Activated T-helper 2 cell treated with anti-CD3 and anti-CD28 coated beads, Interferon-gamma antibody, Interleukin-2, Interleukin-4, amounts not matched to agents 10 μg/mL and 5 μg/mL and 100 μg/mL, durations not matched to agents 14 hours and 24 hours and 36 hours (primary cell): ENCODE measurements at places on chromosomes 1 and 21. TPM values are rescaled to one million over a fixed set of nuclear protein-coding genes. Genes with fewer than 3 reads are reported as not detected.

DNA sequence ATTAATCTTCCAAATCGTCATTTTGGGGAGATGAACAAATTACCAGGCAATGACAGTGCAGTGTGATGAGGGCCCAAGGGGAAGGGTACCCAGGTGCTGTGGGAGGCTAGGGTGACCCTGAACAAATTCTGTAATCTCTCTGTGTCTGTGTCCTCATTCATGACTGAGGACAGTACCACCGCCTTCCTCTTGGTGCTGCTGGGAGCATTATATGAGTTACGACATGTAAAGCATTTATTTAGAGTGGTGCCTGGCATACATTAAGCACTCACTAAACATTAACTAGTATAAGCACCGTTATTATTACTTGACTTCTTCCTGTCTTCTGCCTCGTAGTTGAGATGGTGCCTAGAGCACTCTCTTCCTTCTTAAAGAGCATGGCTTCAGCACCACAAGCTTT is 468.2 kb upstream of the VAMP3 start:
- DNase-seq: no peak

DNA sequence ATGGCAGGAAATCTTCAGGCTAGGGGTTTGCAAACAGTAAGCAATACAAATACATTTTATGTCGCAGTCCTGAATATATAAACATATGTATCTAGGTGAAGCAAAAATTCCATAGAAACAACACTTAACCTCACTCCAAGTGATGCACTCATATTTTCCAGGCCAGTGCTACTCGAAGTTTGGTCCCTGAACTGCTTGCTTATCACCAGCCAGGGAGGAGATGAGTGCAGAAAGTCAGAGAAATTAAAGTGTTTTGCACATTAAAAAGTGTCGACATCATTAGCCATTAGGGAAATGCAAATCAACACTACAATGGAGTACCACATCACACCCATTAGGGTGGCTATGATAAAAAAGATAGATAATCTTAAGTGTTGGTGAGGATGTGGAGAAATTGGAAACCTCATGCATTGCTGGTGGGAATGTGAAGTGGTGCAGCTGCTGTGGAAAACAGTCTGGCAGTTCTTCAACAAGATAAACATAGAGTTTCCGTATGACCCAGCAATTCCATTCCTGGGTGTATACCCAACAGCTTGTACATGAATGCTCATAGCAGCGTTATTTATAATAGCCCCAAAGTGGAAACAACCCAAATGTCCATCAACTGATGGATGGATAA is 70.5 kb upstream of the CSF1 start:
- no peak for DNase-seq

DNA sequence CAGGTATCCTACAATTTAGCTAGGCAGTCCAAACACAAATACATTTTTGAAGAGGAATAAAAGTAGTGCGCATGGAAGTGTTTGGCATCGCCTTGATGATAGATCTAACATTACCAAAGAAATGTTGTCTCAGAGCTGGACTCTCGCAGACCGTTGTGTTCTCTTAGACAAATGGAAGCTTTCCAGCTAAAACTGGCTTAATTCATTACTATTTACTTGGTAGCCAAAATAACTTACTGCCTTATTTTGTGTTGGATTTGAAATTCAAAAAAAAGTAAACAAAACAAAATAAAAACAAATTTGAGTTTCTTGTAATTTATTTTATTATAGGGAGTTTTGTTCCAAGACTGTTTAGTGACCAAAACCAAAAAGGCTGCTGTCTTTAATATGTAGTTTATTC is 51.6 kb downstream of the PDE4B start:
- DNase-seq: no peak

- DNase-seq: peak; percentile 14
Observed at GRCh38 chr1:39919545-39919944, 17.8 kb upstream of the MYCL start.

GRCh38 chr1:172211221-172211620 is 209.3 kb upstream of the C1orf105 start:
- DNase-seq: no peak

DNA sequence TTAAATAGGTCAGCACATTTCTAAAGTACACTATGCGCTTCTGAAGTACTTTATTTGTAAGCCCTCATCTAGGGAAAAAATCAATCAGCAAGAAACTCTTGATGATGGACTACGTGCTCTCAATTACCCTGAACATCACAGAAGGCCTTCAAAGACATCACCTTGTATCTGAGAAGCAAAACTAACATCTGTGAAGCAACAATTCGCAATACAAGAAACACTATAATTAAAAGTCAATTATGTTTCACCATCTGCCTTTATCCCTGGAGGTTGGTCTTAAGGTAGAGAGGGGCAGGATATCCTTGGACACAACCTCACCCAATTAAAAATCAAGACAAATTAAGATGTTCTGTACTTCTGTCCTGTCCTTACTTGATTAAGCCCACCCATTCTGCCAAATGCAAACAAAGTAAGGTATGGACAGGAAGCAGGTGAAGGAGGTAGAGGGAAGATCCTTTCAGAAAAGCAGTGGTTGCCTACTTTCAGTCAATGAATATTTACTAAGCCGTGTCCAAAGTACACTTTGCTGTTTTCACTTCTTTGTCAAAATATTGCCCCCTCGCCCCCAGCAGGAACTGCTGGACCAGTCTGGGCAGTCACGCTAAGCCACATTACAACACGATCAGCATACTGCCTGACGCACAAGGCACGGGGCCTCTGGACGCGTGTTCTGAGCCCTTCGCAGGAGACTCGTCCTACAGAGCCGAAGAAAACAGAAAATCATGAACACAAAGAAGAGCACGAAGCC is 887 bp downstream of the SLC19A2 start:
- DNase-seq: no peak

GRCh38 chr1:31058012-31058411 is 7.5 kb downstream of the PUM1 start:
- no peak for DNase-seq

DNA sequence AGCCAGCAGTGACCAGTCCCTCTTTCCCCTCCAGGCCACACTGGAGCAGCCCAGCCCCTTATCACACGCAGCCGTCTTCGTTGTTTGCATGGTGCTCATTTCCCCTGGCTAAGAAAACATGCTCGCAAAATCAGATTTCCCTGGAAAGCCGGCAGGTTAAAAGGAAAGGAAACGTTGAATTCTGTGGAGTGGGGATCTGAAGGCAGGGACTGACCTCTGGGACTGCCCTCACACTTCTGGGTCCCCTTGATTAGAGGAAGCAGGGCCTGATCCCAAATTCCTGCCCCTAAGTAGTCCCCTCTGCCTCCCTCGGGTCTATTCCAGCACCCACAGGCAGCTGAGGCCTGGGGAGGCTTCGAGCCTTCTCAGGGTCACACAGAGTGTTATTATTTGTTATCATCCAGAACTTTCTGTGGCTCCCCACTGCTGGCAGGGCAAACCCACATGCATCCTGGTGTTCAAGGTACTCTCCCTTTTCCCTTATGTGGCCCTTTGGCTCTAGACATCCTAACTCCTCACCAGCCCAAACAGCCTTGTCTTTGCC is 125.2 kb upstream of the ZBTB40 start:
- DNase-seq: no peak

DNA sequence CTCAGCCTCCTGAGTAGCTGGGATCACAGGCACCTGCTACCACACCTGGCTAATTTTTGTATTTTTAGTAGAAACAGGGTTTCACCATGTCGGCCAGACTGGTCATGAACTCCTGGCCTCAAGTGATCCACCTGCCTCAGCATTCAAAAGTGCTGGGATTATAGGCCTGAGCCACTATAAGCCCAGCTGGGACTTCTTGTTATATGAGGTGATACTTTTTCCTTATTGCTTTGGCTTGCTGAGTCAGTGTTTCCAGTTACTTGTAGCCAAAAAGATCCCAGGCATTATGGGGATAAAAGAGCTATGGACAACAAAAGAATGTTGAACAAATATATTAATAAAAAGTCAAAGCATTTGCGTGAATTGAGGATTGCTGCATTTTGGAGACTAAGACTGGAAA is 69.9 kb upstream of the LPGAT1 start:
- no peak for DNase-seq

DNA sequence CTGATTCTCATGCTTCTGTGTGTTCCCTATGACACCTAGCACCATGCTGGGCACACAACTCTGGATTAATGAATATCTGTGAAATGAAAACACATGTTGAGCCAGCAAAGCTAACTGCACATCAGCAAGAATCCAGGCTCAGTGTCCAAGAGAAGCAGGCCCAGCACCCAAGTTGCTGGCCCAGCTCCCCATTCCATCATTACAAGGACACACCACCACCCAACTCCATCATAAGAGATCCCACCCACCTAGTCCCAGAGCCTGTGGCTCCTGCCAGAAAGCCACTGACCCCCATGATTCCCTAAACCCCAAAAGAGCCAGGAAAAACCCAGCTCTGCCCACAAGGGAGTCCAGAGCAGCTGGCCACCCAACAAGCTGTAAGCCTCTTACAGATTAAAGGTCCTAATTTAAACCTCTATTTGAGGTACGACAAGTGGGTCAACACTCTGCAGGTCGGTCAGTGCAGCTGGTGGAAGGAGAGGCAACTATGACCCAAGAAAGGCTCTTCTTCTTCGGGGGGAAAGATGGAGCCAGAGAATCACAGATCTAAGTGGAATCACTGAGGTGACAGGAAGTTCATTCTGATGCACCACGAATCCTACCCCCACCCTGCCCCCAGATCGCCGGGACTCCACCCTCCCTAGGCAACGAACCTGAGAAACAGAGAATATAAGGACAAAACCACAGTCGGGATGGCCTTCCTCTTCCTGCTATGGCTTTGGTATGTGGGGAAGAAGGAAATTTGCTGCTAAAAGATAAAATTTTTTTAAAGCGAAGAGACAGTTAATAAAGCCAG is 58.2 kb downstream of the CD34 start:
- no peak for DNase-seq

GRCh38 chr1:1239227-1239613 is 7.2 kb downstream of the B3GALT6 start:
- DNase-seq: no peak

GRCh38 chr21:34874684-34875513 is 174.2 kb downstream of the RUNX1 start:
- DNase-seq: no peak

- no peak for DNase-seq
Observed at GRCh38 chr1:8731162-8731561, 86.3 kb downstream of the RERE start.

DNA sequence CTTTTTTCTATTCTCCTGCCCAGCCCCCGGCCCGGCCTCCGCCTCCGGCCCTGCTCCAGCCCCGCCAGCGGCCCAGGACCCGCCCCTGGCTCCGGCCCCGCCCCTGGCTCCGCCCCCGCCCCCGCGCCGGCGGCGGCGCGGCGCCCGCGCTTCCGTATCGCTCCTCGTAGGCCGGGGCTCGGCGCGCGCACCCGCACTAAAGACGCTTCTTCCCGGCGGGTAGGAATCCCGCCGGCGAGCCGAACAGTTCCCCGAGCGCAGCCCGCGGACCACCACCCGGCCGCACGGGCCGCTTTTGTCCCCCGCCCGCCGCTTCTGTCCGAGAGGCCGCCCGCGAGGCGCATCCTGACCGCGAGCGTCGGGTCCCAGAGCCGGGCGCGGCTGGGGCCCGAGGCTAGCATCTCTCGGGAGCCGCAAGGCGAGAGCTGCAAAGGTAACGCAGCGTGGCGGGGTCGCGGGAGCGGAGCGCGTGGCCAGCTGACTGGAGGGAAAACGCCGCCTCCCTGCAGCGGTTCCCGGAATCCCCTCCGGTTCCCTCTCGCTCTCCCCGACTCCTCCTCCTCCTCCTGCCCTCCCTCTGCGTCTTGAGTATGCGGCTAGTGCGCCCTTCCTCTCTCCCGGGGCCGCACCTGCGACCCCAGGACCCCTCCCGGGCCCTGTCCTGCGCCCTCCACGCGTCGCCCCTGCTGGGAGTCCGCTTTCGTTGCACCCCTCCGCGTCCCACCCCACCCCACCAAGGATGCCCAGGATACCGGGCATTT is at the start of gene IFNAR2:
IFNAR2 (plus strand) TSS at position 155 of the 761 bp plus-strand sequence. CDS start 11,985 bp downstream, outside the sequence.
- peak; percentile 71 for DNase-seq

GRCh38 chr21:36904093-36904666 is 62.3 kb downstream of the HLCS start:
- no peak for DNase-seq

DNA sequence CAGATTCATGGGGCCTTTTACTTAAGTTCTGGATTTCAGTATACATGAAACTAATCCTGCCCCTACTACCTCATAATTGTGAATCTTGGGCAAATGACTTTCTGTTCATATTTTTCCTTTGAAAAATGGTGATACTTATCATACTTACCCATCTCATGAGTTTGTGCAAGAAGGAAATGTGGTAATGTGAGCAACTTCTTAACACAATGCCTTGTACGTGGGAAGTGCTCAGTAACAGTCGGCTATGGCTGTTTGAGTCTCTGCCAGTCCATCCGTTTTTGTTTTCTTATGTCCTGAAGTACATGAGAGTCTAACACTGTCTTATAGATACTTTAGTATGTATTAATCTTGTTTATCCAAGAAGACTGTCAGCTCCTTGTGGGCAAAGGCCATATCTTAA is 86.5 kb downstream of the PATJ start:
- no peak for DNase-seq

- DNase-seq: no peak
Observed at GRCh38 chr1:166999075-166999474, 10.0 kb downstream of the MAEL start.

DNA sequence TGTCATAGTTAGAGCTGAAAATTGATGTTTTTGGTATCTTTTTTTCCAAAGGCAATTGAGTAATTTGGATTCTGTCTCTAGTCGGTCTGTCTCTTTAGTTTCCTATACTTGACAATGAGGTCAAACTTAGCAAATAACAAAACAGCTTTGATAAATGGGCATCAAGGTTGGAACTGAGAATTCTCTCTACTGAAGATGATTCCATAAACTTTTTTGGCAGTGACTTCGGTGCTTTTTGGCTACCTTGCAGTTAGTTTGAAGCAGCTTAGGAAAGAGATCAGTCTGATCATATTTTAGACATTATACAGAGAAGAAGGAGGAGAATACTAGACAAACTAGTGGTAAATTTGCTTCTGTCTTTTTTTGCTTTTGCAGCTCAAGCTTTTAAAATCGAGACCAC is 559 bp downstream of the VCAM1 start:
- DNase-seq: no peak

The KRTAP19-1 gene
- not detected in 2 replicates for total RNA-seq

The CR1L gene
- not detected in 2 replicates for total RNA-seq

The RNU1-4 gene
- 2,033 and 2,369 TPM in 2 replicates for total RNA-seq

The RHBG gene
- not detected in 2 replicates for total RNA-seq

The C1QC gene
- not detected in 2 replicates for total RNA-seq

The MDM4 gene
- total RNA-seq: 74.5 and 79.1 TPM in 2 replicates

The FCER1G gene
- 0.60 and 0.71 TPM in 2 replicates for total RNA-seq

The ILDR2 gene
- total RNA-seq: 18.5 and 22.8 TPM in 2 replicates
